ENCODE measurements at places on chromosomes 12 and 14. TPM values are rescaled to one million over a fixed set of nuclear protein-coding genes. Genes with fewer than 3 reads are reported as not detected.

DNA sequence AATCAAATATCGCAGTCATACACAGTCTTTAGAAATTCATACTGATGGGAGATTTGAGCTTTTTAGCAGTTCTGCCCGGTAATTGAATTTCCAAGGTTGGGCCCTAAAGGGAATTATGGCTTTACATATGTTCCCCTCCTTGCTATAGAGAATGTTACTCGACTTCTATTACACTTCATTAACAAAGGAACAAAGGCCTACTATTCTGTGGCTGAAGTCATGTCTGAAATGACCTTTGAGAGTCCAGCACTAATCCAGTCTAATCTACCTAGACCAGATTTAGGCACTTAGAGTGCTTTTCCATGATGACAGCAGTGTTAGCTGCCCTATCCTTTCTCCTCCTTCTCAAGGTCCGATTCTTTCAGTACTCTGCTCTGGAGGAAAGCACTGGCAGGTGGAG, 305.3 kb downstream of the MED13L start:
- no peaks in the 10 kb centered on the region for H3K27me3 ChIP-seq
- H3K36me3 ChIP-seq: peaks cover 79% of the 10 kb centered on the region
- DNase-seq: no peak
- H3K4me3 ChIP-seq: no peak overlapping the region

The COQ5 gene
- total RNA-seq: 19.6 TPM

The ZNF891 gene
- 2.4 TPM for total RNA-seq

The CBLN3 gene
- total RNA-seq: 2.9 TPM

GRCh38 chr12:4762773-4763172, 42.6 kb downstream of the GALNT8 start:
- no peak overlapping the region for H3K27ac ChIP-seq
- no peak for DNase-seq
- H3K4me1 ChIP-seq: no peaks in the 10 kb centered on the region
- no peak overlapping the region for H3K4me3 ChIP-seq
- no peaks in the 10 kb centered on the region for H3K27me3 ChIP-seq

DNA sequence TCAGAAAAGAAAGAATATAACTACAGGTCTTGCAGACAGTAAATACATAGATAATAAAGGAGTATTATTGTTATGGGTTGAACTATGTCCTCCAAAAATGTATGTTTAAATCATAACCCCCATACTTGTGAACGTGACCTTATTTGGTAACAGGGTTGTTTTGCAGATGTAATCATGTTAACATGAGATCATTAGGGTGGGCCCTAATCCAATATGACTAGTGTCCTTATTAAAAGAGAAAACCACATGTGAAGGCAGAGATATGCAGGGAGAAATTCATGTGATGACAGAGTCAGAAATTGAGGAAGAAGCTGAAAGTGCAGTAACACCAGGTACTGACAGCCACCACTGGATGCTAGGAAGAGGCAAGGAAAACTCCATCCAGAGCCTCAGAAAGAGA, 29.0 kb downstream of the MAGOHB start:
- no peak overlapping the region for H3K27ac ChIP-seq
- no peaks in the 10 kb centered on the region for H3K27me3 ChIP-seq
- no peak for DNase-seq
- H3K4me1 ChIP-seq: no peaks in the 10 kb centered on the region
- no peaks in the 10 kb centered on the region for H3K36me3 ChIP-seq

The SIX1 gene
- 0.14 TPM for total RNA-seq

DNA sequence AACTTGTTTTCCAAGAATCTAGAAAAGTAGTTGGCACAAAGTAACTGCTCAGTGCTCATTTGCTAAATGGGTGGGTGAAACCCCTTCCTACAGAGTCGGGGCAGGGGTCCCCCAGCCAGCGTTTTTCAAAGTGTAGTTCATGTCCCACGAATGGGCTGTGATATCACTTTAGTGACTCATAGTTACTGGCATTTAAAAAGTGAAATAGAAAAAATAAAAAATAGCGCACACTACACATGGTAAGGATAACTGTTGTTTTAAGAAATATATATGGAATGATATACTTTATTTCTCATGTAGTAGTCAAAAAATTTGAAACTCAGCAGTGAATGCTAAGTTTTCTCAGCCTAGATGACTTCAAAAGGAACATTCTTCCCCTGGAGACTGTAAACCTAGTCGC, 250.4 kb downstream of the CHST11 start:
- no peak overlapping the region for H3K4me3 ChIP-seq
- no peak for DNase-seq
- H3K36me3 ChIP-seq: no peaks in the 10 kb centered on the region
- H3K4me1 ChIP-seq: peaks cover 25% of the 10 kb centered on the region

DNA sequence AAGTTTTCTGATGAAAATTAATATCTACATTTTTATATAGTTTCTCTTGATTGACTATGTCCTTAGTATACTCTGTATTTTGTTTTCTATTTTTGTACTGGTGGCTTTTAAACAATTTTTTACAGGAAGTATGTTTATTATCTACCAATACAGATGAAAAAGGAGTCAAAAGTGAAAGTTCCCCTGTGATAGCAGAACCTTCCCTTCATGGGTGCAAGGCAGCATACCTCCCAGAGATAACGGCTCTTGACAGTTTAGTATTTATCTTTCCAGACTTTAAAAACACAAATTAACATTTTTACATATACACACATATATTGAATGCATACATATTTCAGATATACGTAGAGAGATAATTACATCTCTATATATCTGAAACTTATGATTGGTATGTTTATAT, 17.1 kb upstream of the FAM234B start:
- no peaks in the 10 kb centered on the region for H3K36me3 ChIP-seq
- no peak overlapping the region for H3K27ac ChIP-seq
- no peak overlapping the region for H3K4me3 ChIP-seq
- no peaks in the 10 kb centered on the region for H3K4me1 ChIP-seq

GRCh38 chr14:65251213-65251612, 148.9 kb upstream of the MAX start:
- DNase-seq: no peak
- peaks cover 3% of the 10 kb centered on the region for H3K4me1 ChIP-seq
- no peaks in the 10 kb centered on the region for H3K36me3 ChIP-seq
- no peaks in the 10 kb centered on the region for H3K27me3 ChIP-seq
- H3K4me3 ChIP-seq: no peak overlapping the region

The TMEM121 gene
- total RNA-seq: 1.5 TPM

DNA sequence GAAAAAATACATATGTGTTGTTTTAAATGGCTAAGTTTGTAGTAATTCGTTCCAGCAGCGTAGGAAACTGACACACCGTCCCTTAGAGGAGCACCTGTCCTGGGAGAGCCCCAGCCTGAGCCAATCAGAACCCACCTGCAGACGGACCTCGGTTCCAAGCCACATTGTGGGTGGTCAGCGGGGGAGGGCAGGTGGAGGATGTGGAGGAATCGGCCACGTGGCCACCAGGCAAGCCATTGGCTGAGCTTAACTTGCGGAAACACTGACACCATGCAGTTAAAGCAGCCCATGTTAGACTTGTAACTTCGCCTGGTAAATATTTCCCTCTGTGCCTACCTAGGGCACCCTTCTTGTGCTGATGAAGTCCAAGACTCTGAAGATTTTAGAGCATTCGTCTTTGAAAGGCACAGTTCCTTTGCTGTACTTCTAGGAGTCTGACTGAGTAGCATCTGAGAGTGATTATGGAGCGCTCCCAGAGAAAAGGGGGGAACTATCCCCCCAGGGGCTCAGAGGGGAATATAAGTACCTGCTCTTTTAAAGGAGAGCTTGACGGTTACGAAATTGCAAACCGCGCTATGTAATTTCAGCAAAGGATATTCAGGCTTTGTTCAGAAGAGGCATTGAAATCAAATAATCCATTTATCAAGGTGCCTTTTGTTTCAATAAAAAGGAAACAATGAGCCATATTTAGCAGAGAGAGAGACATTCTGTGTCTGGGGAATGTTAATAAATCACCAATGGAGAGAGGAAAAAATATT, 135.7 kb downstream of the TMEM132C start:
- no peaks in the 10 kb centered on the region for H3K4me1 ChIP-seq
- H3K4me3 ChIP-seq: no peak overlapping the region
- H3K27me3 ChIP-seq: no peaks in the 10 kb centered on the region
- no peak for DNase-seq

DNA sequence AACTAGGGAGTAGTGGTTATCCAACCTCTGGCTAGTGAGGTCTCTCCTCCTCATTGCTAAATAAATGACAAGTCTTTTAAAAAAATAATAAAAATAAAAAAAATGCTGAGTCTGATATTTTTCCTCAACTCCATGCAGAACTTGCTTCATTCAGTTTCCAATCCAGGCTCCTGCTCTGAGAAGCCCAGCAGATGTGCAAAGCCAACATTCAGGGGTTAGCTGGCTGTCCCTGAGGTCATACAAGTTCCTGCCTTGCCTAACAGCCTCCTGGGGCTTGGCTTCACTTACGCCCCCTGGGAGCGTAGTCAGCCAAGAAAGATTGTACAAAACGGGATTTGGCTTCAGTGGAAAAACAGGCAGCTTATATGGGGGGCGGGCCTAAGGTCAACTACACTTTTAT, 23.3 kb downstream of the RTRAF start:
- DNase-seq: no peak
- H3K4me3 ChIP-seq: no peak overlapping the region
- peaks cover 7% of the 10 kb centered on the region for H3K4me1 ChIP-seq
- H3K36me3 ChIP-seq: peaks cover 42% of the 10 kb centered on the region
- no peaks in the 10 kb centered on the region for H3K27me3 ChIP-seq

The IRF2BPL gene
- total RNA-seq: 50.6 TPM

GRCh38 chr12:45866299-45866698, 124.1 kb downstream of the SCAF11 start:
- no peak for DNase-seq
- H3K27ac ChIP-seq: no peak overlapping the region
- no peaks in the 10 kb centered on the region for H3K27me3 ChIP-seq
- no peak overlapping the region for H3K4me3 ChIP-seq
- peaks cover 34% of the 10 kb centered on the region for H3K36me3 ChIP-seq

DNA sequence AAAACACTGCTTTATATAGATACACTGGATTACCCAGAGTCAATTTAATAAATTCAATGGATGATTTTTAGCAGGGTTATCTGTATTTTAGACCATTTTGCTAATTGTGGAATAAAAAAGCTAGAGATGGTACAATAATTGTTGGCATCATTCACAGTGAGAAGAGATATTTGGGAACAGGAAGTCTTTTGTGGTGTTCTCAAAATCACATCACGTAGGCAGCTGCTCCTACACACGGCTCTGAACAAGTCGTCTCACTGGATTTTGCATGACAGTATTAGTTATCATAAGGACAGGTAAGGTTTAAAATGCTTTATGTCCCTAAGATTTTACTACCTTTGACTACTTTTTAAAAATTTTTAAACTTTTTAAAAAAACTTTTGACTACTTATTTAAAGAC, 52.0 kb downstream of the PAPLN start:
- H3K4me3 ChIP-seq: no peak overlapping the region
- no peaks in the 10 kb centered on the region for H3K4me1 ChIP-seq
- no peaks in the 10 kb centered on the region for H3K27me3 ChIP-seq
- DNase-seq: no peak
- H3K36me3 ChIP-seq: peaks cover 57% of the 10 kb centered on the region

The BCAT1 gene
- total RNA-seq: 82.5 TPM

DNA sequence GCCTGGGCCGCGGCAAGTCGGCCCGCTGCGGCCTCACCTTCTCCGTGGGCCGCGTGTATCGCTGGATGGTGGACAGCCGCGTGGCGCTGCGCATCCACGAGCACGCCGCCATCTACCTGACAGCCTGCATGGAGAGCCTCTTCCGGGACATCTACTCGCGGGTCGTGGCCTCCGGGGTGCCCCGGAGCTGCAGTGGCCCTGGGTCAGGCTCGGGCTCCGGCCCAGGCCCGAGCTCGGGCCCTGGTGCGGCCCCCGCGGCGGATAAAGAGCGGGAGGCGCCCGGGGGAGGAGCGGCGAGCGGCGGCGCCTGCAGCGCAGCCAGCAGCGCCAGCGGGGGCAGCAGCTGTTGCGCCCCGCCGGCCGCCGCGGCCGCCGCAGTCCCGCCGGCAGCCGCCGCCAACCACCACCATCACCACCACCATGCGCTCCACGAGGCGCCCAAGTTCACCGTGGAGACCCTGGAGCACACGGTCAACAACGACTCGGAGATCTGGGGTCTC, 226.2 kb upstream of the CRY1 start:
- H3K4me1 ChIP-seq: peaks cover 27% of the 10 kb centered on the region
- H3K27me3 ChIP-seq: peaks cover 48% of the 10 kb centered on the region
- no peak overlapping the region for H3K27ac ChIP-seq

DNA sequence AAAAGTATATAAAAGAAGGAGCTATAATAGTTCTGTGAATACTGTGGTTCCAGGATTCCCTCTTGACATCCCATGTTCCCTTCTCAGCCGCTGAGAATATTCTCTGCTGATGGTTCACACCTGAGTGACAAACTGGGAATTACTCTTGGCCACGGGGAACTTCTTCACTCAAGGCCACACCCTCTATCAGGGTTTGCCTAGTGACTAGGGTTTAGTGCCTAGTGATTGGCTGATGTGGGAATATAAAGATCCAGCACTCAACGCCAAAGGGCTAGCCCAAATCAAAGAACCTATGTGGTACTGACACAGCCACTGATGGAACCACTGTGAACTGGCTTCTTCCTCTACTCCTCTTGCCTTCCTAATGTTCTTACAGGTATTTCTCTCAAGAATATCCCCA, 248.4 kb downstream of the ASCL1 start:
- no peak overlapping the region for H3K4me3 ChIP-seq
- no peaks in the 10 kb centered on the region for H3K27me3 ChIP-seq
- H3K27ac ChIP-seq: no peak overlapping the region
- H3K4me1 ChIP-seq: no peaks in the 10 kb centered on the region
- no peaks in the 10 kb centered on the region for H3K36me3 ChIP-seq

DNA sequence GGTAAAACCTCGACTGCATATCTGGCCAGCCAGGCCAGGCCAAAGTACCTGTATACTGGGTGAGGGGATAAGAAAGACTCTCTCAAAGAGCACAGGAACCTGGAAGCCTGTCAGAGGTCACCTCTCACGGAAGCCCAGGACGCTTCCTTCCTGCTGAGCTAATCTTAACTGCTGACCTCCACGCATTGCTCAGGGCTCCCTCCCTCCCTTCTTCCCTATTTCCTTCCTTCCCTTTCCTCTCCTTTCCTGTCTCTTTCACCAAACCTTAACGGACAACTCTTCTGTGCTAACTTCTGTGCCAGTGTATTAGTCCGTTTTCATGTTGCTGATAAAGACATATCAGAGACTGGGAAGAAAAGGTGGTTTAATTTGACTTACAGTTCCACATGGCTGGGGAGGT, 14.8 kb upstream of the RNASE10 start:
- DNase-seq: no peak
- no peak overlapping the region for H3K27ac ChIP-seq
- H3K27me3 ChIP-seq: no peaks in the 10 kb centered on the region
- peaks cover 2% of the 10 kb centered on the region for H3K4me1 ChIP-seq

DNA sequence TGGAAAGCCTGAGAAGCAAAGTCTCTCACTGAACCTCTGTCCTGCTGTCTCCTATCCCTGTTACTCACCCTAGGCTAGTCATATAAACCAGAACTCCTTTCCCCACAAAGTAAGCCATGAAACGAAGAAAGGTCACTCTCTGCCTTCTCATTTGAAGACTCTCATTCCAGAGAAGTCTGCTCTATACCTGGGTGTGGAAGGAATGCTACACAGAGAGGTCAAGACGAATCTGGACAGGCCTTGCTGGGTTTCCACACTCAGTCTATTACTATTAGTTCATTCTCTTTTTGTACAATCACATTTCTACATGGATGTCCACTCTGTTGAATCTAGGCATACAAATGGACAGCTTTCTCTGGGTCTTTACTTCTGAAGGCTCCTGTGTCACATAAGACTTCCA, 2.4 kb upstream of the AEBP2 start:
- H3K27me3 ChIP-seq: no peaks in the 10 kb centered on the region
- H3K36me3 ChIP-seq: no peaks in the 10 kb centered on the region
- no peak for DNase-seq
- H3K4me1 ChIP-seq: peaks cover 9% of the 10 kb centered on the region

The TMEM179 gene
- not detected for total RNA-seq

The MUCL1 gene
- total RNA-seq: not detected

The RPS6KL1 gene
- 5.1 TPM for total RNA-seq
